HAP-1 (cell line): ENCODE measurements at places on chromosomes 7 and 10.

GRCh38 chr10:35758076-35758475, 116.0 kb upstream of the FZD8 start:
- no peak for DNase-seq

GRCh38 chr10:112880633-112881530, 69.2 kb upstream of the TCF7L2 start:
- no peak for DNase-seq

- peak; percentile 21 for DNase-seq
Measured at GRCh38 chr10:50216894-50217293, 34.4 kb downstream of the ASAH2 start.

DNA sequence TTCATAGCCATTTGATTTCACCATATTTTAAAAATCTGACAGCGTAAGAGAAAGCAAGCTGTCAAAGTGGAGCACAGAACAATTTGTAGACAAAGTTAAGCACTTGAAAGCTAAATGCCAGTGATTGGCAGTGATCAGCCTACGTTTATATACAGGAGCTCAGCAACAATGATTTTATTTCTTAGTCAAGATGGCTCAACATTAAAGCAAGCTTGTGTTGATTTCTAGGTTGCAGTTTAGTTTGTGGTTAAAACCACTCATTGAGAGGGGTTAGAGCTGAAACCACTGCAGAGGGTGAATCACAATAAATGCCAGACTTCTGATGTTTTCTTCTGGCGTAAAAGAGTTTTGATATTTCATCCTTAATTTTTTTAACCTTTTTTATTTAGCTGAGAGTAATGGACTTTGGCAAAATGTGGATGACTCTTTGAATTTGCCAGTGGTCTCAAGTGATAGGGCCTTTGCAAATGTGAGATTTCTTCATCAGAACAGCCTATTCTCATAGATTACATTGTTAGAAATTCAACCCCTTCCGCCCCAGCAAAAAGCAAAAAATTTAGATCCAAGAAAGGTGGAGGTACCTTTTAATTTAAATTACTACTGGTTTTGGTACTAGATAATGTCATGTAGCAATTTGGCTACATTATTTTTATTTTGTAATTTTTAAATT, 73.8 kb downstream of the SHOC2 start:
- DNase-seq, result no peak

GRCh38 chr10:88999625-89000024, 9.0 kb downstream of the FAS start:
- DNase-seq, result no peak

DNA sequence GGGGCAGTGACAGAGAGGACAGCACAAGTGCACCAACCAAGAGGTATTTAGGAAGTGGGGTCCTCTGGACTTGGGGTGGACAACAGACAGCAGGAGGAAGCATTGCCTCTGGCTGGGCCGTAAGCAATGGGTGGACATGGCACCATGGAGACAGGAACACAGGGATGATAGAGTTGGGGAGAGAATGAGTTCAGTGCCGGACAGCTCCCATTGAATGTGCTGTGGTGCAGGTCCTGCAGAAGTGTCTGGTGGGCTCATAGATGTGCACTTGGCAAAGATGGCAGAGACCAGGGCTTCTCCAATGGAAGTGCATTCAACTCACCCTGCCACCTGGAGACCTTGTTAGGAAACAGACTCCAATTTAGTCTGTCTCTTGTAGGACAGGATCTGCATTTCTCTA, 341.5 kb upstream of the ZMIZ1 start:
- DNase-seq, result no peak

DNA sequence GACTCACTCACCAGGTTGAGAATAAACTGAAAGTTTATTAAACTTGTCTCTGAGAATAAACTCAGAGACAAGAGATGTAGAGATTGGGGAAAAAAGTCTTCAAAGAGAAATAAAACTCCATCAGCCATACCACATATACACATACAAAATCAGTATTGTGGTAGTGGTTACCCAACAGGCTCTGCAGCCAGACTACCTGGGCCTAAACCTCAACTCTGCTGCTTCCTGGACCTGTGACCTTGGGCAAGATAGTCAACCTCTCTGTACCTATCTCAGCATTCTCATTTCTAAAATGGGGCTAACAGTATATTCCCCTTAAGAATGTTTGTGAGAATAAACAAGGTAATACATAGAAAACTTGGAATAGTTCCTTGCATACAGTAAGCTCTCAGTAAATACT, 15.3 kb downstream of the TPK1 start:
- no peak for DNase-seq

- no peak for DNase-seq
Measured at GRCh38 chr7:43385309-43385680, 197.6 kb upstream of the STK17A start.

DNA sequence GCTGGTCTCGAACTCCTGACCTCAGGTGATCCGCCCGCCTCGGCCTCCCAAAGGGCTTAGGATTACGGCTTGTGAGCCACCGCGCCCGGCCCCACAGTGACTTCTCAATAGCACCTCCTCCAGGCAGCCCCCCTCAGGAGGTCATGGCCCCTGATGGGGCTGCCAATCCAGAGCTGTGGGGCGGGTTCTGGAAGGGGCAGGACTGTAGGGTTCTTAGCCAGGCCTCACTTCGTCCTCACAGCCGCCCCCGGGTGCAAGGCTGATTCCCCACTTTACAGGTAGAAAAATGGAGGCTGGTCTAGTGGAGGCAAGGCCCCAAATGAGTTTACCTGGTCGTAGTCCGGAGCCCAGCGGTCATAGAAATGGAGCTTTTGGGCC, 638 bp downstream of the METTL27 start:
- DNase-seq, result peak; percentile 32

DNA sequence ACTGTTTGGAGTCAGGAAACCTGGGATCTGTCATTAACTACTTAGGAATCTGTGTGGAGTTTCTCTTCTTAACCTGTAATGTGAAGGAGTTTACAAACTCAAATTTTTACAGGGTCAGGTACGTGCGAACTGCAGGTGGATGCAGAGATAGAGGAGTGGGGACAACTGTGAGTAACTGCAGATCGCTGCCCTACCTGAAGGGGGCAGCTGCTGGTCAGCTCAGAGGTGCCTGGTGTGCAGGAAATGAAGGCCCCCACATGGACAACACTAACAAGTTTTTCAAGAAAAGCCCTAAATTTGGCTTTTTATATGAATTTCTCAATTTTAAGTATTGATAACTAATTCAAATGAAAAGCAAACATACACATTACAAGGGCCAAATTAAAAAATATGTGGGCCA, 380.0 kb downstream of the REEP3 start:
- peak; percentile 45 for DNase-seq

DNA sequence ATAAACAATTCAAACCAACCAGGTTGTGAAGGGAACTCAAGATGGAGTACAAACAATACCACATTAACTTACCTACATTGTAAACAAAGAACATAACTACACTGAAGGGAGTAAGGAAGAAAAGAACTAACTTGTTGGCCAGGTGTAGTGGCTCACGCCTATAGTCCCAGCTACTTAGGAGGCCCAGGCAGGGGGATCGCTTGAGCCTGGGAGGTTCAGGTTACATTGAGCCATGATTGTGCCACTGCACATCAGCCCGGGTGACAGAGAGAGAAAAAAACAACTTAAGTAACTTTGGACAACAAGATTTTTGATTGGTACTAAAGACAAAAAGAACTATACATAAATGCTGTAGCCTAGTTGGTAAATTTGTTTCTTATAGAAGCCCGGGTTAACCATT, 68.8 kb downstream of the TRIL start:
- DNase-seq, result no peak

DNA sequence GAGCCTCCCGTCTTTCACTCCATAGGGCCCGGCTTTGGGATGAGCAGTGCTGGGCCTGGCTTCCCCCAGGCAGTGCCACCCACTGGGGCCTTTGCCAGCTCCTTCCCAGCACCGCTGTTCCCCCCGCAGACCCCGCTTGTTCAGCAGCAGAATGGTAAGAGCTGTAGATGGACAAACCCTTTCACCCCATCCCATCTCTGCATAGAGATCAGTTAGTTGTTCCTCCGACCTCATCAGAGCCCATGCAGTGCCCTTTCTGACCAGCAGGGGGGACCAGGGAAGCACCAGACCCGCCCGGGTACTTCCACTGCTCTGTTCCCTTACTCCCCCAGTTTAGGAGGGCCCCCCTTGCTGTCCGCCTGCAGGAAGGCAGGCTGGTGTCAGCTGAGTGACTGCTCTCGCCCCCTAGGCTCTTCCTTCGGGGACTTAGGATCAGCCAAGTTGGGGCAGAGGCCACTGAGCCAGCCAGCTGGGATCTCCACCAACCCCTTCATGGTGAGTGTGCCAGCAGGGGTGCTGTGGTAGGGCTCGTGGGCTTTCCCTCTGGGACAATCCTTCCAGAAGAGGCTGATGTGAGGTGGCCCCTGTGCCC, 9.8 kb downstream of the SAP25 start:
- DNase-seq, result peak; percentile 46

DNA sequence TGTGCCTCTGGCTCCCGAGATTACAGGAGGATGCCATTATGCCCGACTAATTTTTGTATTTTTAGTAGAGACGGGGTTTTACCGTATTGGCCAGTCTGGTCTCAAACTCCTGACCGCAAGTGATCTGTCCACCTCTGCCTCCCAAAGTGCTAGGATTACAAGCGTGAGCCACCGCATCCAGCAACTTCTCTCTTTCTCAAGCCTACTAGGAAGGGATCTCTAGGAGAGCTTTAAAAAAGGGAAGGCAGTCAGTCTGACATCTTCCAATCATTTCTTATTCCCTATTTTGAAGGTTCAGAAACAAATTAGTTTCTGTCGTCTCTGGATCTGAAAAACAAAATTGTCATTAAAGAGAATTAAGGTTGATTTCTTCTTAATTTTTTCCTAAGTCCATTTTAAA, 2.5 kb upstream of the TMEM26 start:
- DNase-seq, result no peak

GRCh38 chr7:131267631-131268030, 60.0 kb upstream of the MKLN1 start:
- no peak for DNase-seq

DNA sequence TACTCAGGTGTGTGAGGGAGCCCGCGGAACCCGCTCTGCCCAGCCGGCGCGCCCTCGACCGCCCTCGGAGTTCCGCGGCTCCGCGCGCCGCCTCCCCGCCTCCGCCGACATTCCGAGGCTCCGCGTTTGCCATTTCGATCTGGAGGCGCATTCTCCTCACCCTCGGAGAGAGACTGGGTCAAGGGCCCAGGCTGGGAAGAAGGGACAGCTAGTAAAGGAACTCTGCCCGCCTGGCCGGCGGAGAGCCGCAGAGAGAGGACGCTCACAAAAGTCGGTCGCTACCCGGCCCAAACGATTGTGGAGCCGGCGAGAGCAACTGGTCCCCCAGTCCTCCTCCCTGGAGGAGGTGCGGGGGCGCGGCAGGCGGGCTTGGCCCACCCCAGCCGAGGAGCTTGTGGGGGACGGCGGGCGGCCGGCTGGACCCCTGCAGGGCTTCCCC, 74.5 kb upstream of the LEP start:
- no peak for DNase-seq

- DNase-seq, result no peak
Measured at GRCh38 chr10:71736570-71736952, 17.0 kb upstream of the C10orf105 start.

DNA sequence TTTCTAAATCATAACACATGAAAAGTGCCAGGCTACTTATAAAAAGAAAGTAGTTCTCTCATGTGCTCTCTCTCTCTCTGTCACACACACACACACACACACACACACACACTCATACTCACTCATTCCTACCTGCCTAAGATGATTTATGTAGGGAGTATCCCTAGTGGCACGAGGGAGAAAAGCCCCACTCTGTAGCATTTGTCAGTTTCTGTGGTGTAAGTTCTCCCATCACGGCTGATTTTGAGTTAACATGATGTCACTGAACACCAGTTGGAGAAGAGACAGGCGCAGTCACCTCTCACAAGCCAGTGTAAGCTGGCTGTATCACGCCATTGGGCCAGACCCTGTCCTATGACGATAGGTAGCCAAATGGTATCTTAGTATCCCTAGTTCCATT, 395.4 kb downstream of the SFMBT2 start:
- DNase-seq, result no peak

- DNase-seq, result no peak
Measured at GRCh38 chr7:149873970-149874643, 338 bp downstream of the ATP6V0E2 start.

- DNase-seq, result no peak
Measured at GRCh38 chr7:117157241-117158209, 165.3 kb downstream of the WNT2 start.

GRCh38 chr7:74498354-74498753, 44.6 kb downstream of the GTF2IRD1 start:
- no peak for DNase-seq

- DNase-seq, result no peak
Measured at GRCh38 chr7:30842542-30843451, 68.9 kb upstream of the AQP1 start.

DNA sequence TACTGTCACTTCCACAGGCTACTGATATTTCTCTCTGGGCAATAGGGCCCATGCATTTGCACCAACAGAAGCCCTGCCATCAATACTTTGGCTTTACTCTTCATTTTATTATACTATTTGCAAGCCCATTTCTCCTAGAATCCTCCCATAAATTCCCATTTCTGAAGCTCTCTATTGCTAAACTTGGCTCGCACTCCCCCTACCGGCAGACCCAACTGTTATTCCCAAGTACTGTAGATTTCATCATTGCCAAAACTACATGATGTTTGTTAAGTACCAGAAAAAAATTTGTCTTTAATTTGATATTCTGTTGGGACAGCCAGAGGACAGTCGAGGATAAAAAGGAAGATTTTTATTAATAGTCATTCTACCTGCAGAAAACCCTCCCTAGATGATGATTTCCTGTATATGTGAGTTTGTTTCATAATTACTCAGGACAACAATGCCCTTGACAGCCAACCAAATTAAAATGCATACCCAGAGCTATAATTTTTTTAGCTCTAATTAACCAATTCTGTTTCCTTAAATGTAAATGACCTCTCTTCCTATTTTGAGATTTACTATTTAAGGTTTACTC, 298.6 kb downstream of the REEP3 start:
- DNase-seq, result peak; percentile 40

DNA sequence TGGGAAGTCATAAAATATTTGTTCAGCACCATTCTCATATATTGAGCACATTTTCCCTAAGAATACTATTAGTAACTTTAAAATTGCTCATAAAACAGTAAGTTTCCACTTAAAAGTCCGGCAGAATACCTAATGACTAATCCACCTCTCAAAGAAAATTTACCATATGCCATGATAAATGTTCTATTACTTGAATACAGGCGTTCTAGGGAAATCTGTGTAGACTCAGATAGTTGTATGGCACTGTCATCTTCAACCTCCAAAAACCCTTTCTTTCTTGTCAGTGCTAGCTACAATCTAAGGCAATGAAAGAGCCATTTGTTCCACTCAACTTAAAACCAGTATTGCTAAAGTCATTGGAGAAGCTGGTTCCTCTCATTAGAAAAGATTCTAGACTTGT, 7.3 kb downstream of the GPR37 start:
- no peak for DNase-seq

- no peak for DNase-seq
Measured at GRCh38 chr10:104842704-104843103, 201.6 kb downstream of the SORCS3 start.

DNA sequence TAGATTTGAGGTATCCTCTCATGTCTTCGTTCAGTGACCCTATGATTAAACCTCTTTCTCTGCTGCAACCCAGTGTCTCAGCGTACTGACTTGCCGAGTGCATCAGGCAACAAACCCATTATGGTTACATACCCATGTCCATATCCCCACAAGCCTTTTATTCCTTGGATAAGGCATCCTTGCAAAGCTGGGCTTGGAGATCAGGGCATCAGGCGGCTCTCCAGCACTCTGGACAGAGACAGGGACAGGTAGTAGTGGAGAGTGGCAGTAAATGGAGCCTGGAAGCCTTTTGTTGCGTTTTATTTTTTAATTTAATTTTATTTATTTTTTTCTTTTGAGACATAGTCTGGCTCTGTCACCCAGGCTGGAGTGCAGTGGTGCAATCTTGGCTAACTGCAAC, 32.0 kb upstream of the NPFFR1 start:
- no peak for DNase-seq

- DNase-seq, result peak; percentile 40
Measured at GRCh38 chr10:101000915-101001658, 1.5 kb downstream of the LZTS2 start.
